ENCODE measurements at places on chromosomes 13 and 19.

GRCh38 chr13:22262001-22262885 is 591.4 kb downstream of the FGF9 start:
- DNase-seq = no peak

DNA sequence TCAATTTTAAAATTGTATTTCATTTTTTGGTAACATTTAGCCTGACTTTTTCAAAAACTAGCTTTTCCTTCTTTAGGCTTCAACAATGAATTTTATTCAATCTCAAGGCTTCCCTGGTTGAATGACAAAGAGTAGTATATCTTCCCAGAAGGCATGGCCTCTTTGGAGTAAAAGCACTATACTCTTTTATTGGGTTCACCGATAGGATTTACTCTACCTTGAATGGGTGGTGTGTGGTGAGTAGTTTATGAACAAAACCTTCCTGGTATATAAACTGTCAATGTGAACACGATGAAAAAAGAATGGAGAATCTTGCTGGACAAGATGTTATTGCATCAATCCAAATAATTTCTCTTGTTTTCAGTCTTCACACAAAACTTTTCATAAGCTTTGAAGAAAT is 167.7 kb downstream of the DACH1 start:
- no peak for DNase-seq

DNA sequence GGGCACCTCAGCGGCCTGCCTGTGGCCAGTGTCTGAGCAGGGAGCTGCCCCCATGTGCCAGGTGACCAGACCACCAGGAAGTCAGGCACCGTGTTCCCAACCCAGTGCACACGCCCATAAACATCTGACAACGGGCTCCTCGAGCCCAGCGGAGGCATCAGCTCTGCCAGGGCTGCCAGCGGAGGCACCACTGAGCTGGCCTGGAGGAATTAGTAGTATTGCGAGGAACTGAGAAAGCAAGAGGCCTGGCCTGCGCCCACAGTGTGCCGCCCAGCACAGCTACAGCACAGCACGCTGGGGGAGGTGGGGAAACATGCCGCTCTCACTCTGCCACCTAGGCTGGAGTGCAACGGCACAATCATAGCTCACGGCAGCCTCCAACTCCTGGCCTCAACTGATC is 44.6 kb downstream of the ANKRD27 start:
- no peak for DNase-seq

GRCh38 chr13:88649855-88650254 is 978.7 kb downstream of the SLITRK5 start:
- no peak for DNase-seq

DNA sequence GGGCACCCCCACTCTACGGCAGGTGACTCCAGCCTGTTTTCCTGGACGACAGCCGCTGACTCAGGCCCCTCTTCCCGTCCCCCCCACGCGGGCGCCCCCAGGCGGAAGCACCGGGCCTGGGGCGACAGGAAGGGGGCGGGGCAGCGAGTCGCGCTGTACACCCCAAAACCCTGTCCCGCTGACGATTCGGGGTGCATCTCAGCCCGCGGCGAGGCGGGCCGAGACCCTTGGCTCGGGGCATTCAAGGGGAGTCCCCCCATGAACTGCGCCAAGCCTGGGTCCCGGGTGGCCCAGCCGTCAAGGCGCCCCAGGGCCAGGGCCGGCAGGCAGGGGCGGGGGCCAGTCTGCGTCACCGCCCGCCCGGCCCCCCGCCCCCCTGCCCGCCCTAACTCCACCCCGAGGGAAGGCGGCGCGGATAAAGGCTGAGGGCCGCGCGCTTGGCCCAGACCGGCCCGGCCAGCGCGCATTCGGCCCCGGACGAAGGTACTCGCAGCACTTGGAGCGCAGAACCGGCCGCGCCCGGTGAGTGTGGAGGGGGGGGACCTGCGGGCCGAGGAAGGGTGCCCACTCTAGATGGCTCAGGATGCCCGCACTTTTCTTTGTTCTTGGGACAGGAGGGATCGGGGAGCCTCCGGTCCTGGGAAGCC is at the start of gene MIDN:
Gene MIDN (plus strand): TSS at position 445 of the 647 bp plus-strand sequence. CDS start 1,714 bp downstream, outside the sequence.
- DNase-seq = peak; percentile 59

DNA sequence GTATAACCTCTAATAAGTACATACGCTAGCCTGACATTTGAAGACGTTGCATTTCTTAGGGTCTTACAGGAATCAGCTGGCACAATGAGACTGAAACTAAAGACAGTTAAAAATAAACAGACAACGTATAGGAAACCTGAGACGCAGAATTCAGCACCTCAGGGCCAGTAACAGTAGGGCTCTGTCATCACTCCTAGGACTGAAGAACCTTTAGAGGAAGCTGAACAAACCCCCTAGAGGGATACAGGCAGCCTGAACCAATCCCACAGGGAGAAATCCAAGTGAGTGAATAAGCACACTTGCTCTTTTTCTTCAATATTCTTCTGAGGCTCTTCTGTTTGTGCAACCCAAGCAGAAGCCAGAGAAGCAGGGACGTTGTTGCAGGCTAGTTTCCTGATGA is 53.9 kb upstream of the KLHL1 start:
- DNase-seq = no peak

DNA sequence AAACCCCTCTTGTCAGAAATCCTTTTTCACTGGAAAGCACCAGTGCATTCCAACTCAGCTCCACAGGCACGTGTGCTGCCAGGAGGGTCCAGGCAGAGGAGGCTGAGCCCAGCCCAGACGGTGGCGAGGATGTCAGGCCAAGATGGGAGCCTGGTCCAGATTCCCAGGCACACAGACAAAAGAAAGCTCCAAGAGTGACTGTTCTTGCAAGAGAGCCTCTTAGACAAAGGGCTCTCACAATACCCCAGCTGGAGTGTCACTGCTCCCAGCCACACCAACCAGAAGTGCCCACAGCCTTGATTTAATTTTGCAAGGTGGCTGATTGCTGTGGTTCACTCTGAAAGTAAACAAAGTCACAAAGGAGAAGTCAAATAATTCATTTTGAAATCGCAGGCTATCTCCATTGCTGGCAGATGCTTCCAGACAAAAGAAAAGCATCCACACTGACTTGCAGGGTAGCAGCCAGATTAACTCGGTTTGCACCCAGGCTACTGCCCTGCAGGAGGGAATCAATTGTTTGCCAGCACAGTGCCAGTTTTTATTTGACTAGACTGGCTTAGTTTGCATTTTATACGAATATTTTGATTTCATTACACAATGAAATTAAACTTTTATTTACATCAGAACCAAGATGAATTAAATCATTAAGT is 95.1 kb downstream of the RAB20 start:
- no peak for DNase-seq

DNA sequence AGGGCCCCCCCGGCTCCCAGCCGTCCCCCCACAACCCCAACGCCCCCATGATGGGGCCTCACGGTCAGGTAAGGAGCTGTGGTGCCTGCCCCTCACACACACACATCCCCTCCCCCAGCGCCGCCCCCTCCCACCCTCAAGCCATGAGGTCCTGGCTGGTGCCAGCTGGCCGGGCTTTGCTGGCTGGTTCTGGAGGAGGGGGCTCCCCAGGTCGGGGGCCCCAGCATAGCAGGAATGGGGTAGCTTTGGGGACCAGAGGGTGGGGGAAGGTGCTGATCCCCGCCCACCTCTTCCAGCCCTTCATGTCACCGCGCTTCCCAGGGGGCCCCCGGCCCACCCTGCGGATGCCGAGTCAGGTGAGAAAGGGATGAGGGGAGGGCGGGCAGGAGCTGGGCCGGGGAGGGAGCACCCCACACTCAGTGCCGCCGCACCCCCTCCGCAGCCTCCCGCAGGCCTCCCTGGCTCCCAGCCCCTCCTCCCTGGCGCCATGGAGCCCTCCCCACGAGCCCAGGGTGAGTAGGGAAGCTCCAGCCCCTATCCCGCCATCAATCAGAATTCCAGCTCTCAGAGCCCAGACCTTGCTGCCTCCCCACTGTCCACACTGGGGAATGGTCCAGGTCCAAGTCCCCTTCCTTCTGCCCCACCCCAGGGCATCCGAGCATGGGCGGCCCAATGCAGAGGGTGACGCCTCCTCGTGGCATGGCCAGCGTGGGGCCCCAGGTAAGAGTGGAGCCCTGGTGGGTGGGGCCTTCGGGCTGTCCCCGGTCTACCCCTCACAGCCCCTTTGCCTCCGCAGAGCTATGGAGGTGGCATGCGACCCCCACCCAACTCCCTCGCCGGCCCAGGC is 6.4 kb downstream of the ISYNA1 start:
- DNase-seq = no peak

DNA sequence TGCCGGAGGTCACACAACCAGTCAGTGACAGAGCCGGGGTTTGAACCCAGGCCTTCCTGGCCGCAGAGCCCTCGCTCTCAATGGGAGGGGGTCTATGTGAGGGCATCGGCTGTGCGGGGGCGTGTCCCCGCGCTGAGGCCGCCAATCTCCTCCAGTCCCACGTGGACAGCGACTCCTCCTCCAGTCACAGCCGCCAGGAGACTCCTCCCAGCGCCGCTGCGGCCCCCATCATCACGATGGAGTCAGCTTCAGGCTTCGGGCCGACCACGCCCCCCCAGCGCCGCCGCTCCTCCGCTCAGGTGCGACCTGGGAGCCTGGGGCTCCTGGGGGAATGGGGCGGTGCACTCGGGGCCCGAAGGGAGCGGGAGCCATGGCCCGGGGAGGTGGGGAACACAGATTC is 6.0 kb downstream of the SPRED3 start:
- DNase-seq = peak; percentile 75

GRCh38 chr13:34156841-34157365 is 339.0 kb downstream of the RFC3 start:
- DNase-seq = peak; percentile 9

GRCh38 chr13:75180805-75181455 is 301.0 kb downstream of the TBC1D4 start:
- DNase-seq = no peak

DNA sequence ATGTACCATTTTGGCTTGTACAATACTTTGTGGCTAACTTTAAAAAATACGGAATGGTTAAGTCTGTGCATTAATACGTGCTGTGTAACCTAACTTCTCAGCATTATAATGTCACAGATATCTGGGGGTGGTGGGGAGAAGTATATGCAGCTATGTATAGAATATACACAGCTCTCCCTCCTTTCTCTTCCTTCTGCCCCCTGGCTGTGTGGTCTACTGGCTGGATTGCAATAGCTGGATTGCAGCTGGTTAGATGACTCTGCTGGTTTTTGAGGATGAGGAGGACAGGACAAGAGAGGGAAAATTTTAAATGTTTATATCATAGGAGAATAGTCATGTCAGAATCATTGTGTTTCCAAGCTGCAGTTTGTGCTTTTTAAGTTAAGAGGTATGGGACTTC is 9.7 kb downstream of the RNASEH2B start:
- no peak for DNase-seq

DNA sequence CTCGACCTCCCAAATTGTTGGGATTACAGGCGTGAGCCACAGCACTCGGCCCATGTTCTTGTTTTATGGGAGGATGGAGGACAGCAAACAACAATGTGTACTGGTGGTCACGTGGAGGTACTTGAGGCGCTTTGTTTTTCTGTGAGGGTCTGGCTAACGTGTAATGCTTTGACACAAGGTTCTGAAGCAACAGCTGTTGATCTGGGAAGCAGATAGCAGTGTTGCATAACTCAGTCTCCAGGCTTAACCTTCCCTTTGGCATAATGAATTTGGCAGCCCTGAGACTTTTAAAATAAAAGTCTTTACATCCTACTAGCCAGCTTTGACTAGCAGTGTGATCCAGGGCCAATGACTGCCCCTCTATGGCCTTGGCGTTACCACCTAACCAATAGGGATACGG is 6.9 kb upstream of the ZNF580 start:
- no peak for DNase-seq

All from stimulated activated CD4-positive, alpha-beta T cell treated with anti-CD3 and anti-CD28 coated beads, Interleukin-4, amount 100 ng/mL, for 24 hours (primary cell).